Nucleus accumbens (tissue), 56 donors: ENCODE measurements at places on chromosomes 5 and 9.

DNA sequence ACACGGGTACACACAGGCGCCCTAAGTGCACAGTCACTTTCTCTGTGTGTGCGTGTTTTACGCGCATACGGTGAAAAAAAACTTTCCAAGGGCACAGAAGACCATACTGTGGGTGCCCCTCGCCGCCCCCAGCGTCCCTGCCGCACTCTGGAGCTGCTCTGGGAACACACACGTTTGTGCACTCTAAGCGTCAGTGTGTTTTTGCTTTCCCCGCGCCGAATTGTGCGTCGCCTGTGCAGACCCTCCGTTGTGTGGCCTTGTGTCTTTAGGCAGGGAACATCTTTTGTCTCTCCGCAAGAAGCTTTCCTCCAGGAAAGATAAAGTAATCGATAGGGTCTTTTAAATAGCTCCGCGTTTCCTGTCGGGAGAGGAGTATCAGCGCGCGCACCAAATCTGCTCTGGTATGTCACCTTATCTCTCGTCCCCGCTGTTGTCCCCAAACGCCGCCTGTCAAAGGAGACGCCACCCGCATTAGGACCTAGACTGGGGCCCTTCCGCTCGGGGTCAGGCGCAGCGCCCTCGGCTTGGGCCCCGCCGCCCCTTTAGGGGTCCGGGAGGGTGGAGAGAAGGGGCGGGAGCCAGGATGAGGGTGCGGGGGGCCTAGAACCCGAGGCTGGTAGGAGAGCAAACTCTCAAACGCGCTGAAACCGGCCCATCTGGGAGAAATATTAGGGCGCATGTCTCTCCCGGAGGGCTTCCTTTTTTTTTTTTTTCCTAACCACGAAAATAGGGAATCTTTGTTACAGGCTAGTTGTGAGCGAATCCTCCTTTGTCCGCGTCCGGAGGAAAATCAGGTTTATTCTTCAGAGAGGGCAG is 10.5 kb upstream of the NKX2-5 start:
- DNase-seq = no peak

GRCh38 chr9:109779711-109780452 is at the start of gene PALM2AKAP2:
PALM2AKAP2 (plus strand) TSS chr9:109780198; CDS start chr9:109780489, 291 bp downstream.
- DNase-seq = peak; percentile 42

- no peak for DNase-seq
Measured at GRCh38 chr5:50744776-50745175, 78.3 kb downstream of the PARP8 start.

- DNase-seq = no peak
Measured at GRCh38 chr5:56638061-56638621, 177.2 kb upstream of the MAP3K1 start.

- DNase-seq = peak; percentile 18
Measured at GRCh38 chr5:61496446-61496845, 164.4 kb downstream of the ZSWIM6 start.

GRCh38 chr5:56052735-56053134 is 58.0 kb upstream of the IL6ST start:
- DNase-seq = no peak

GRCh38 chr5:140677947-140678346 is 4.6 kb upstream of the DND1 start:
- no peak for DNase-seq

GRCh38 chr9:4829969-4830368 is 37.2 kb downstream of the RCL1 start:
- no peak for DNase-seq

- no peak for DNase-seq
Measured at GRCh38 chr5:165231821-165232508, 1726.5 kb downstream of the MAT2B start.

DNA sequence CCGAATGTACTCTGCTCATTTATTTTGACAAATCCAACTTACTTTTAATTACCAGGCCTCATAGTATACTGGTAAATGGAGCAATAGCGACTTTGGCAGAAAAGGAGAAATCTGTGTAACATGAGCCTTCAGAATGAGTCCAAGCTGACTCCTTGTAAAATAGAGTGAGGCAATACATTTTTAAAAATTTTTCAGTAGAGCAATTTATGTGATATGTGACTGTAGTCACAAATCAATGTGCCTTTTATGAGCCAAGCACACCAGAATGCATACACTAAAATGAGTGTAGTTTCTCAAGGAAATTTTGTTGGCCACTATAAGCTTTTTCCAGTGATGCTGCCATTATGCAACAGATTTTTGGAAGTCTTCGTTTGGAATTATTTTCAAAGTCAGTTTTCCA is 73.8 kb downstream of the SNCAIP start:
- DNase-seq = no peak

DNA sequence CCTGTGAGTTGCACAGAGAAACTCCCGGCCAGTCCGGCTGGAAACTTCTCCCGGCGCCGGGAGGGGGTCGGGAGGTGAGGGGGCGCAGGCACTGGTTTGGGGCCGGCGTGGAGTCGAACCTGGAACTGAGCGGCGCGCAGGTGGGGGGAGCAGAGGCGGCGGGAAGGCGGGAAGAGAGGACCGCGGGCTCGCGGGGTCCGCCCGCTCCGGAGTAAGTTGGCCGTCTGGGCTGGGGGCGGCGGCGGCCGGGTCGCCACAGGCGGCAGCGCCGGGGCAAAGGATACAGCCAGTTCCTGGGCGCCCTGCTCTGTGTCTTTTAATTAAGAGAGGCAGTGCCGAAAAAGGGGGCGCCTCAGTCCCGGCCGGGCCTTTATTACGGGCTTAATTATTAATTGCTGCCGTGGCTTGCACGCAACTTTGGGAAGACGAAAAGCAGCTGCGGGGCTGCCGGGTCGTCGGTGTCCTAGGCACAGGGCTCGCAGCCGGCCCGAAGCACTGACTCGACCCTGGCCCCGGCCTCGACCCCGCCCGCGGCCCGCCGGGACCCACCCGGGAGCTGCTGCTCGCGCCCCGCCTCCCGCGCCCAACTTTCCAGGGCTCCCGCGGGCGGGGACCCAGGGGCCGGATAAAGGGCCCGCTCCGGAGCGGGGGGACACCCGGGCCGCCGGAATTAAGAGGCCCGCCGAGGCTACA is 1.1 kb downstream of the NTNG2 start:
- DNase-seq = no peak

GRCh38 chr5:90071066-90071465 is 338.5 kb downstream of the CETN3 start:
- no peak for DNase-seq

DNA sequence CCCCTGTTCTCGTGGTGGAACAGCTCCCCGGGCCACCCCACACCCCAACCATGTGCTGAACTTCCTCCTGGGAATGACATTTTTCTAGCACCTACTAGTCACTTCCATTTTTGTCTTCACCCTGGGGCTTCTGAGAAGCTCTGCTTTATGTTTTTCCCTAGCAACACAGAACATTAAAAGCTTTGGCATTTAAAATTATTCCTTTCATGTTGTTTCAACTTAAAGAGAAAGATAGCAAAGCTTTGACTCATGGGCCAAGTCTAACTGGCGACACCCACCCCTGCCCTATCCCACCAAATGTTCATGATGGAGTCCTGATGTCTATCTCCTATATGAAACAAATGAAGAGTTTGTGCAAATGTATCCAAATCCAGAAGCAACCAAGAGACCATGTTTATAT is 22.4 kb downstream of the BOD1 start:
- no peak for DNase-seq

DNA sequence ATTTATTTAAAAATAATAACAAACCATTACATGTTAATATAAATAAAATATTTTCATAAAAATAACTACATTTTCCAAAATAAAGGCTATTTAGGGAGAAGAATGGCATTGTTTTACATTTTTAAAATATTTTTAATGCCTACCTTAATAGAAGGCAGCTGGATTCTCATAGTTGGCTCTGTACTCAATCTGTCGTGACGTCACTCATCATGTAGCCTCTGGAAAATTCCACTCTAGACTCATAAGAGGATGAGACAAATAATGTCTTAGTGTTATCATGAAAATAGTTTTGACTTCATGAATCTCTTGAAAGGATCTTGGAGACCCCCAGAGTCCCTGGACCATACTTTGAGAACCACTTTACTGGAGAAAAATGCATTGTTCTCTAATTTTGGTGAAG is 93.1 kb downstream of the NXNL2 start:
- no peak for DNase-seq

DNA sequence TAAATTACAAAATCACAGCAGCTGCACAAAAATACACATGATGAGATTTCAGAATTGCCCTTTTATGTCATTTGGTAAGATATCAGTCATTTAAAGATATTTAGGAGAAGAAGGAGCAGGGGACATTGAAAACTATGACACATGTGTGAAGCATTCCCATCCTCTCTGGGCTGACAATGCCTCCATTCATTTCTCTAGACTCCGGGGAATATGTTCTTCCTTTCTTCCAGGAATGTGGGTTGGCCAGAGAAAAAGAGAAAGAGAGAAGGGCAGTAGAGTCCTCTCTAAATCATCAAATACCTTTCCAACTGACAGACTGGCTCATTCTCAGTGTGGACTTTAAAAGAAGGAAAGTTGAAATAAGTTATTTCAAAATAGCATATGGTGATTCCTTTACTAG is 205.6 kb upstream of the ADAMTSL1 start:
- DNase-seq = no peak

- peak; percentile 35 for DNase-seq
Measured at GRCh38 chr9:1057910-1058309, 7.8 kb downstream of the DMRT2 start.

GRCh38 chr5:134506054-134507039 is 19.1 kb upstream of the JADE2 start:
- DNase-seq = no peak

GRCh38 chr5:112977440-112977861 is 853 bp downstream of the DCP2 start:
- no peak for DNase-seq

DNA sequence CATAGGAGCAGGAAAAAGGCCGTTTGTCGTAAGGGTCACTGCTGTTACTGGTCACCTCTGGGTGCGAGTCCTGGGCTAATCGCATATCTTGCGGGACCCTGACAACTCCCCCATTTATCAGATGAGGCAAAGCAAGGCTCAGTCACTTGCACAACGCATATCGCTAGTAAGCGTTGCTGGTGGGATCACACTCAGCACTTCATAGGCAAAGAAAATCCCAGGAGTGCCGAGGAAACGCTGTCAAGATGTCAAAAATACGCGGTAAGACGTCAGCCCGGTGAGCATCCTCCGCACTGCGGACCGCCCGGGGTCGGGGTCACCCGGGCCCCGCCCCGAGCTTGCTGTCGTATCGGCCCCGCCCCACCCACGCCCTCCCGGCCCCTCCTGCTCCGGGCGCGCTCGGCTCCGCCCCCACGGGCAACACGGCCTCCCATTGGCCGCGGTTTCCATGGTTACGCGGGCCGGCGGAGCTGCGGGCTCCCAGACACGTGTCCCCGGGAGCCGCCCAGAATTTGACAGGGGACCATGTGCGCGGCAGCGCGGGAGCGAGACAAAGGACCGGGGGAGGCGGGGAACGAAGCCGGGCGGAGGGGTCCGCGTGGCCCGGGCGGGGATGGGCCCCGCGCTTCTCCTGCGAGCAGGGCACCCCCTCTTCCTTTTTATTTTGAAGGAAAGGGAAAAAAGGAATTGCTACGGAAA is 80.2 kb upstream of the IER5L start:
- DNase-seq = peak; percentile 65

DNA sequence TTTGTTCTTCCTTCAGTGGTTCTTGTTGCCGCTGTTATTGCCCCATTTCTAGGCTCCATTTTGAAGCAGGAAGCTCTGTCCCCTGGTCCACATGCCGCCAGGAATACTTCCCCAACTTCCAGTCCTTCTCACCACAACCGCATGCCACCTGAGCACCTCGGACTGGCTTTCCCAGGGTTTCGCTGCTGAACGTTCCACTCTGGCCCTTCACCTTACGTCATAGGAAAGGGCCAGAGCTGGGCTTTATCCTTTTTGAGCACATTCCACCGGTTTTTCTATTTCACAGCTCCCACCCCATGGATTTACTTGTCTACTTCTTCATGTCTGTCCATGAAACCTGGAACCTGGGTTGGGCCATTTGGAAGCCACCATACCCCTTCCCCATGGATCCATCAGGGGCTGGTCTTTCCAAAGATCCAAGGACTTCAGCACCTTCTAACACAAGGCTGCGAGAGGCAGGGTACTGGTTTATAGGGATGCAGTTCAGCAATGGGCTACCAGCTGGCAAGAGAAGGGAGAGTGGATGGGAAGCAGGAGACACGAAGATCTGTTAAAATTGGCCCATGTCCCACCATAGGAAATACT is 557.4 kb downstream of the BNC2 start:
- no peak for DNase-seq

DNA sequence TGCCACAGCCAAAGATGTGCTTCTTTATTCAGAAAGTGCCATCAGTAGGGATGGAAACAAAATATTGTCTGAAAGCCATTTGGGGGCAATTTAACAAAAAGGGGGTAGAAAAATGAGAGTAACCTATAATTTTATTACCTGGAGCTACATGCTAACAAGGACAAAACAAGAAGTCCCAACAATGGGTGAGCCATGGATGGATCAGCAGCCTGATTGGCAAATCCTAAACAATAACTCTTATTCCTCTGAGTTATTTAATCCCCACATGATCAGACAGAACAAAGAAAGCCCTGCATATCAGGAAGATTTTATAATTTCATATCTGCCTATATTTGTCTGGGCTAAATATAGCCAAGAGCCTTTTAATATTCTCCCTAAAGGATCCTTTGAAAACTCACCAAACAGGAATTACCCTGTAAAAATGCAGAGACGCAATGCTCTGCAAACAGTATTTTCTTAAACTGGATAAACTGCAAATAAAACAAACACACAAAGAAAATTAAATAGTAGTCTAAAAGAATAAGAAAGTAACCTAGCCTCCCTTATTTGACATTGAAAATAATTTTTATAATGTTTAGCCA is 483.4 kb downstream of the ZNF608 start:
- no peak for DNase-seq

GRCh38 chr5:148152781-148153180 is 15.6 kb upstream of the SPINK14 start:
- no peak for DNase-seq

DNA sequence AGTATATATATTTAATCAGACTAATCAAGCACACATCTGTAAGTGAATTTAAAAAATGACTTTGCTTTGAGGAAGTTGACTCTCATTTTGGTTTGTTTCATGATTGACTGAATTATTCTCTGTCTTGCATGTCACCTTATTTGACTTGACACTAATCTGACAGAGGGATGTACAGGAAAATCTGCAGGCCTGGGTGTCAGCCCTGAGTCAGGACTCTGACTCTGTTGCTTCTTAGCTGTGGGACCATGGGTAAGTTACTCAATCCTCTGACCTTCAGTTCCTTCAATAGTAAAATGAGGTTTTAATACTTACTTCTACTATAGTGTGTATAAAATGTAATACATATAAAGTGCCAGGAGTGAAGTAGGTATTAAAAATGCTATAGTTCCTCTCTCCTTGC is 415.9 kb downstream of the ARHGEF28 start:
- no peak for DNase-seq

- DNase-seq = no peak
Measured at GRCh38 chr9:92455217-92455616, 27.1 kb downstream of the ASPN start.

DNA sequence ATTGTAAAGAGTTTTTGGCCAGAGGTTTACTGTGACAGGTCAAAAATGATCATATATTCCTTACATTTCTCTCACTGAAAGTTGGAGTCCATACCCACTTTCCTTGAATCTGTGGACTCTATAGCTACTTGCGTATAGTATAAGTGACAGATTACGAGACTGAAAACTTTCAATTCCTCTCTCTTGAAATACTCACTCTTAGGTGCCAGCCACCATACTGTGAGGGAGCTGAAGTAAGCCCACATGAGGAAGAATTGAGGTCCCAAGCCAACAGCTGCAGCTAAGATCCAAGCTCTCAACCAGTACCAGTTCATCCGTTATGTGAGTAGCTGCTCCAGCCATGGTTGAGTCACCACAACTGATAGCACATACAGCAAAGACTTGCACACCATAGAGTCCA is 128.1 kb upstream of the FAM174A start:
- DNase-seq = no peak
